ENCODE measurements at places on chromosomes 7 and 10.

- DNase-seq: no peak
Observed at GRCh38 chr10:119309423-119309770, 102.0 kb downstream of the GRK5 start.

DNA sequence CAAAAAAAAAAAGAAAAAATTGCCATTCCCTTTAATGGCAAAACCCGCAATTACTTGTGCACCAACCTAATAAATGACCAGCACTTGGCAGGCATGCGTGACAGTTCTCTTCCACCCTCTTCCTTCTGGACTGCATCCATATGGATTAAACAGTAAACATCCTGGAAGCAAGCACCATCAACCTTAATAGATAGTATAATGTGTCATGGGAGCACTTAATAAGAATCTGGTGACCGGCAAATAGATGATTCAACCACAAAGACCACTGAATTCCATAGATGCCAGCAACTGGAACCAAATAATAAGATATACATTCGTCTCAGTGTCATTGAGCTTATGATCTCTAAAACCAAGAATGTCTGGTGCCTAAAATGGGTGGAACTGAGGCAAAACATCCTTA lies 610.2 kb downstream of the CALN1 start:
- DNase-seq: no peak

DNA sequence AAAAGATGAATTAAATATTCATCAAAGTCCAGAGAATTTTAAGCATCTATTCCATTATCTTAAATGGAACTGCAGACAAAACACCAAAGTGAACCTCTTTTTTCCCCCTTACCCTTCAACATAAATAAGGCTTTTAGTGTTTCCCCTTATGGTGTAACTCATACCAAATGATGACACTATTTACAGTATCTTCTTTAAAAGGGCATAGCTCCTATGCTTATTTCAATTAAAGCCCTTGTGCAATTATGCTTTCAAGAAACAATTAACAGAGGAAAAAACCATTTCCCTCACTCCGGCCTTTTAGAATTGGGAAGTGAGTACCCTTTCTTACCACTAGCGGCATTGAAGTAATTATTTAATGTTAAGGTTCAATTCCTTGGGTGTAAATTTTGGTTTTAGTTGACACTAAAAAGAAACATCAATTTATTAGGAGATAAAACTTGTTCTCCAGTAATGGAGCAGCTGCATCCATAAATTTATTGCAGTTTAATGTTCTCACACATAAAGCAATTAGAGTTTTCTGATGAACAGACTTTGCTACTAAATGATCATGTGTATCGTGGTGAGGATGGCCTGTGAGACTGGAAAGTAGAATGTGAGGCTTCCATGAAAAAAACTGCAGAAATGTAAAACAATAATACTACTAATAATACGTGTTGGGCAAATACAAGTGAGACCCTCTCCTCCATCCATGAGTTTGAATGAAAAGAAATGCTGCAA lies 661.3 kb downstream of the PARD3 start:
- no peak for DNase-seq

DNA sequence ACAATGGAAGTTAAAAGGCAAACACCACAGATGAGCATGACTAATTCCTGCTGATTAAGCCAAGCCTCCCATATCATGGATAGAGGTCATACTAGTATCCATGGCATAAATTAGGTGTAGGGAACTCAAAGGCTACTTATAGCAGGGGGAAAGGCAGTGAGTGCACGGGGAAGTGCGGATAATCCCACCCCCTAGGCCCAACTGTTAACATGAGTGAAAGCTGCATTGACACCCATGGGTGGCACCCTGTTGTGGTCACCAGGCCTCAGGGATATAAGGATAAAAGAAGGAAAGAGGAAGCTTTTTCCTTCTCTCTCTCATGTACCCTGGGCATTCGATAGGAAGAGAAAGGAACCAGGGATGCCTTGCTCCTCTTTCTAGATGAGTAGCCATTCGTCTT lies 161.9 kb downstream of the DGKB start:
- no peak for DNase-seq

GRCh38 chr7:100455206-100455605 lies 8.9 kb downstream of the SPACDR start:
- DNase-seq: no peak

- DNase-seq: no peak
Observed at GRCh38 chr7:106203473-106203872, 81.3 kb downstream of the NAMPT start.

- no peak for DNase-seq
Observed at GRCh38 chr10:132712291-132712690, 73.7 kb downstream of the NKX6-2 start.

- DNase-seq: no peak
Observed at GRCh38 chr7:114937446-114937845, 15.6 kb downstream of the MDFIC start.

All from activated CD4-positive, alpha-beta T cell treated with anti-CD3 and anti-CD28 coated beads for 36 hours (primary cell).